ENCODE measurements at places on chromosomes 7 and 10.

DNA sequence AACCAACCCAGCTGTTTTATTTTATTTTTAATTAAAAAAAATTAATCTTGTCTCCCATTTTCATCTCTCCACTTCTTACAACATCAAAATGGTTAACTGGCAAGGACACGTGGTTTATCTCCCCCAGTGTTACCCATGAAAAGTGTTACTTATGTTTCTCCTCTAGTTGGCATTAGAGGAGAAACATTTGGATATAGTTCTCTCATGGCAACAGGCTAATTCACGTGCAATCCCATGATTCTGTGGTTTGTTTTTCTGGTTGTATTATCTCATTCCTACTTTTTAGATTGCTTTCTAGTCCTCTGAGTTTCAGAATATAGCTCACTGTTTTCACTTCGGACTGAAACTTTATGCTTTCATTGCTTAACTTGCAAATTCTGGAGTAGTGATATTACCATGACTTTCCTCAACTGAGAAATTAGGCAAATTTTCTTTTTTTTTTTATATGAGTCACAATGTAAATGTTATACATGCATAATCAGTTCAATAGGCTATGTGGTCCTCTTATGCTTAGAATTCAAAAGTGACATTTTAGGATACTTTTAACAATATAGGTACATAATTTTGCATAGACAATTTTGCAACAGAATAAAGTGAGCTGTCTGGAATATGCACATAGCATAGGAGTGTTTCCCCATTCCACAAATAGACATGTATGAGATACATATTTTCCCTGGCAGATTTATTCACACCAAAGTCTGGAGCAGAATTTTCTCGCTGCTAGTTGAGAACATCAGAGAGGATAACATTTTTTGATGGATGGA is 43.0 kb downstream of the LHFPL3 start:
- no peak for DNase-seq

DNA sequence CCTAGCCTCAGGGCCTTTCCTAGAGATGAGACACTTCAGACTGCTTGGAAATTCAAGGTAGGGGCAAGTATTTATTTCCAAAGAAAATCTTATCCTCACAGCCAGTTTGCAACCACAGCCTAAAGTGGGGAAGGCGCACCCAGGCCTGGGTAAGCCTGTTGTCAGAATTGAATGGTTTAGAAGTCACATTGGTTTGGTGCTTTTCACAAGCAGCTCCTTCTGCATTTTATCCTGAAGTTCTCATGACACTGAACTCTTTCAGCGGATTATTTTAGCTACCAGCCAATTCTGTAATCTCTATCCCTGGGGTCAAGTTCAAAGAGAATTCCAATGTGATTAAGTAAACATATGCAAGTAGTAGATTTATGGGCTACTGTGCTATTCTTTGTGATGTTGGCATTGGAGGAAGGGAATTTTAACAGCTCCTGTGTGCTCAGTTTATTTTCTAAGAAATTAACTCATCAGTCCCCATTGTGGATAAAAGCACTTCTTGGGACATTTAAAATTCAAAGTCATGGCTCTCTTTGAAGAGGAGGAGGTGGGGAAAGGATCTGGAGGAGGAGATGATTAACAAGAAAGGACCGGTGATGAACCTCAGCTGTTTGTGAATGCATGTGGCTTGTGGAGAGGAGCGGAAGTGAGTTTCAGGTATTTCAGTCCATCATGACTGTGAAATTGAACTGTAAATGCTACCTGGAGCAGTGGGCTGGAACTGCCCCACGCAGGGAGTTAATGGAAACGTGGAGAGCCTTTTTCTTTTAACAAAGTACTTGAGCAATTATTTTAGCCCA is 90.2 kb upstream of the CACUL1 start:
- DNase-seq: peak; percentile 66

GRCh38 chr7:98097042-98097645 is 9.5 kb upstream of the LMTK2 start:
- no peak for DNase-seq

GRCh38 chr10:119333146-119333792 is 125.9 kb downstream of the GRK5 start:
- no peak for DNase-seq

GRCh38 chr10:117536072-117536865 is 6.3 kb upstream of the EMX2 start:
- no peak for DNase-seq

DNA sequence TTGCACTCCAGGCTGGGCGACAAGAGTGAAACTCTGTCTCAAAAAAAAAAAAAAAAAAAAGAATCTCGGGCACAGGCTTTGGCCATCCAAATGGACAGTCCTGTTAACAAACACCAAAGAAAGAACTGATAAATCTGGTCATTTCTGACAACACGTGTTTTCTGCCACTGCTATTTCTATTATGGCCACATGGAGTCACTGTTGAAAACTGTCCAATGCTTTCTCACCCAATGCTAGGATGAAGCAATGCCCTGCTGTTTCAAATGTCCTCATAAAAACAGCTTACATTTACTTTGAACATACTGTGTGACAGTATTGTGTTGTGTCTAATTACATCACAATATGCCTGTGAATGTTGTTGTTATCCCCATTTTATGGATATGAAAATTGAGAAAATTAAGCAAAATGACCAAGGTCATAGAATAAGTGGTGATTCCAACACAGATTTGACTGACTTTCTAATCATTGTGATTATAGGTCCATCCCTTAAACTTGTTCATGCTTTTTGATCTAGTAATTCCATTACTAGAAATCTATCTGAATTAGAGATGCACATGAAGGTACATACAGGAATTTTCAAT is 19.9 kb upstream of the MAP3K8 start:
- no peak for DNase-seq

- no peak for DNase-seq
Observed at GRCh38 chr10:112981553-112981952, 31.5 kb downstream of the TCF7L2 start.

GRCh38 chr10:72048450-72049124 is 39.8 kb downstream of the SPOCK2 start:
- DNase-seq: peak; percentile 45

DNA sequence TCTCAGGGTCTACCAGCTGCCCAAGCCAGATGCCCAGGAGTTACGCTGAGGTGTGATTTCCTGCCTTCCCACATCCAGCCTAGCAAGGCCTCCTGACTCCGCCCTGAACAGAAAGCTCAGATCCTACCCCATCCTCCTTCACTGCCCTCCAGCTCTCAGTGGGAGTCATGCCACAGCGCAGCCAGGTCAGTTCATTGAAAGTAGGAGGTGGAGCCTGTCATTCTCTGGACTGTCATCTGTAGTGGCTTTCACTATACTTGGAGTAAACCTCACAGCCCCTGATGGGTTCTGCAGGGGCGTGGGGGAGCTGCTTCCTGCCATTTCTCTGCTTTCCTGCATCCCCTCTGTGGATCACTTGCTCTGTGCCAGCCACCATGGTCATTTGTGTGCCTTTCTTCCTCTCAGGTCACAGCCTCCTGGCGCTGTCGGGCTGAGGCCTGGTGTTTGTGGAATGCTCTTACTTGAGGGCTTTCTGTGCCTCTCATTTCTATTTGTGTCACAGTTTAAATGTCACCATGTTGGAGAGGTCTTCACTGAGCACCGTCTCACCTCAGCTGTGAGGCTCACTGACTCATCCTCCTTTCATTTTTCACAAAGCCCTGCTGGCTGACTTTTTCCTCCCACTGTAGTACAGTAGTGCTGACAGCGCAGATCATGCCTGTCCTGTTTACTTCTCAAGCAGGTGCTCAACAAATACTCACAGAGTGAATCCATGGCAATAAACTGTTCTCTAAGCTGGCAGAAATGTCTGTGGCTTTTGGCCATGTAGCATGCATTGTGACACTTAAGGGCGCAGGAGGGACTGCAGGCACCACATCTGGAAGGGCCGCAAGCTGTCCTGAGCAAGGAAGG is 61.0 kb upstream of the TMEM248 start:
- DNase-seq: no peak

- no peak for DNase-seq
Observed at GRCh38 chr7:84216472-84216871, 21.9 kb upstream of the SEMA3A start.

DNA sequence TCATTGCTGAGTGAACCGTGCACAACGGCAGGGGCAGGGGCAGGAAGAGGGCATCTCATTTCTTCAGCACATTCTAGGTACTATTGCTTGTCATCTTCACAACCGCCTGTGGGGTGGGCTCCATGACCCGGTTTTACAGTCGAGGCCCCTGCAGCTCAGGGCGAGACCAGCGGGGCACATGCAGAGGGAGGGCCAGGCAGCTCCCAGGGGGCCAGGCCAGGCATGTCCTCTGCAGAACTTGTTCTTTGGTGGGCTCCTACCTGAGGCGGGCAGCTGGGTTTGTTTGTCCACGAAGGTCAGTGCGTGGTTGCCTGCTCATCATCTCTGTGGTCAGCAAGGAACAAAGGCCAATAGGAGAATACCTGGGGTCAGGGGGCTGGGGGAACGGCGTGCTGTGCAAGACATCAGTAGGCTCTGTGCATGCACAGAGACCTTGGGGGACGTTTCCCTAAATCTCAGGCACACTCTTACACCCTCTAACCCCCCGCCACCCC is 75.1 kb upstream of the LEP start:
- DNase-seq: no peak

- no peak for DNase-seq
Observed at GRCh38 chr7:111528331-111528730, 34.0 kb downstream of the IMMP2L start.

DNA sequence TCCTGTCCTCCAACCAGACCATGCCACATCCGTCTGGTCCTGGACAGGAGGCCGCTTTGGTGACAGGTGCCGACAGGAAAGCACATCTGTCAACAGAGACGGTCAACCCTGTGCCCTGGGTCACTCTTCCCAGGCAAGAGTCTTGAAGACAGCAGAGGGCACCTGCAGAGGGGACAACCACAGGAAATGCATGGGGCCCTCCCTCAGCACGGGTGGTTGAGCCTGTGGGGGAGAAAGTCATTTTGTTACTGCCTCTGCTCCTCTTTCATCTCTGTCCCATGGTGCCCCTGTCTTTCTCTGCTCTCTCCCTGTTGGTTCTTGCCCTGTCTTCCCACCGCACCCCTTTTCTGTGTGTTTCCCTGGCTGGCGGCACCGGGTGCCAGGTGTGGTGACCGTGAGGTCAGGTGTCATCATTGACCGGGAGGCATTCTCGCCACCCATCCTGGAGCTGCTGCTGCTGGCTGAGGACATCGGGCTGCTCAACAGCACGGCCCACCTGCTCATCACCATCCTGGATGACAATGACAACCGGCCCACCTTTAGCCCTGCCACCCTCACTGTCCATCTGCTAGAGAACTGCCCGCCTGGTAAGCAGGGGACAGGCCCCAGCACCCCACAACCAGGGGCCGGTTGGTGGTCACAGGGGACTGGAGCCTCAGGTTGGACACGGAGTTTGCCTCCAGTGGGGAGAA is 17.6 kb upstream of the VSIR start:
- no peak for DNase-seq

DNA sequence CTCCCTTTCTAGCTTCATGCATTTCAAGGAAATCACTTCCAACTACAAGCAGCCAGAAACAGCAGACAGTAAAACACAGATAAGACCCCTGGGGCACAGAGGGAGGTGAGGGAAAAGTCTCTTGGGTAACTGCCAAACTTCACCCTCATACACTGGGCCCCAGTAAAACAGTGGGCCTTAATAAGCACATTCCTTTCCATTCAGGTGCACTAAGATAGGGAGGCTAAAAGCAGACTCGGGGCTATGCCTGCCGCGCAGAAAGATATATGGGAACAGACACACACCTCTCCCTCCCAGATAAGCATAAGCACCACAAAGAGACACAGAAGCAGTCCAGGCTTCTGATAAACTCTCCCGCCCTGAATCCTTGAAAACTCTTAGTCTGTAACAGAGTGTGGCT is 117.0 kb downstream of the TYW1B start:
- DNase-seq: no peak

- no peak for DNase-seq
Observed at GRCh38 chr7:115052706-115053105, 130.8 kb downstream of the MDFIC start.

- DNase-seq: peak; percentile 69
Observed at GRCh38 chr7:87225696-87226095, 6.2 kb upstream of the TMEM243 start.

GRCh38 chr10:76491216-76491615 is 1059.8 kb downstream of the LRMDA start:
- DNase-seq: no peak

DNA sequence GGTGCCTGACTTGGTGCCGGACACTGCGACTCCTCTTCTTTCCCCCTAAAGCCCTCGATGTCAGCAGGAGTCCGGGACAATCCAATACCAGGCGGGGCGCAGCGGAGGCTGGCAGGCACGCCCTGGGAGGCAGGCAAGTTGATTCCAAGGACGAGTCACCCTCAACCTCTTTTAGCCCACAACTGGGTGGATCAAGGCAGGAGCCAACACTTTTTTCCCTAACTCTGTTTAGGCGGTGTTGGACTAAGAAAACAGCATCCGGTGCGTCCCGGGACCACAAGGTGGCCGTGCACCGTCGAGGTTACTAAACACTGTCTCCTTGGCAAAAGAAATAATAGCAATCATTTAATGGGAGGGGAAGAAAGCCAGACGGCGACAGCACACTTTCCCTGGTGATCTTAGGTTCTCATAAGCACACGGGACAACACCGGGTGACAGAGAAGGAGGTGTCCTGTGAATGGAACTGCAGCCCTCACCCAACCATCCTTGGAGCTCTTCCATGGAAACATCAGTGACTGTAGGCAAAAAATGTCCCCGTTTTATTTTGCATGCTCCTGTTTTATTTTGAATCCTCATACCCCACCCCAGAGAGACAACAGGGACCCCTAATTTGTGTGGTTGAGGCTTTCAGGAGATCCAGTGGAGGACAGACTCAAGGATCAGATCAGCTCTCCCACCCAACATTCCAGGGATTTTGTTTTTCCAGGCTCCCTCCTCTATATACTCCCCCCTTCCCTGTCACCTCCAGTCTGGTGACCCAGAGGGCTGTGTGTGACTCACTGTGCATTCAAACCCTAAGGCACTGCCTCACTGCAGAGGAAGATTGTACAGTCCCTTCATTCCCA is 1.3 kb upstream of the CALCR start:
- no peak for DNase-seq

- DNase-seq: no peak
Observed at GRCh38 chr10:63129888-63130287, 3.2 kb upstream of the NRBF2 start.

DNA sequence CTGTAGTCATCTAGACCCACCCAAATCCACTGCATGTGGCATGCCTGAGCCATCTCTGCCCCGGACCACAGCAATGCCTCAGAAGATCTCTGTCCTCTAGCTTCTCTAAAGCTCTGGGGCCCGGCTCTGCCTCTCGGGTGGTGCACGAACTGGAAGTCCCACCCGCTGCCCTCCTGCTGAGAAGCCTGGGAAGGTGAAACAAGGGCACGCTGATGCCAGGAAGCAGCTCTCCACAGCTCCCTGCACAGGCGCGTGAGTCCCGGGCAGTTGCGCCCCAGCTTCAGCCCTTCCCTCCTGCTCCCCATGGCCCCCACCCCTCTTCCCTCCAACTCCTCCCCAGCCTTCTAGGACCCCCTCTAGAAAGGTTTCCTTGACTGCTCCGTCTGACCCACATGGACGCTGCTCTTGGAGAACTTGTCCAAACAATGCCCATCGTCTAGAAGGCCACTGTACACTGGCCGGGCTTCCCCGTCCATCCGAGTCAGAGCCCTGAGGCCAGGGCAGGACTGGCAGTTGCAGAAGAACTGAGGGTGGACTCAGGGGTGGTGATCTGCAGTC is 12.8 kb downstream of the KCNH2 start:
- DNase-seq: no peak

Measured in epithelial cell of proximal tubule (primary cell).